ENCODE measurements at places on chromosomes 1 and 21.
A peak's percentile ranks its signal among the peaks of the same experiment; 100 is the strongest.

DNA sequence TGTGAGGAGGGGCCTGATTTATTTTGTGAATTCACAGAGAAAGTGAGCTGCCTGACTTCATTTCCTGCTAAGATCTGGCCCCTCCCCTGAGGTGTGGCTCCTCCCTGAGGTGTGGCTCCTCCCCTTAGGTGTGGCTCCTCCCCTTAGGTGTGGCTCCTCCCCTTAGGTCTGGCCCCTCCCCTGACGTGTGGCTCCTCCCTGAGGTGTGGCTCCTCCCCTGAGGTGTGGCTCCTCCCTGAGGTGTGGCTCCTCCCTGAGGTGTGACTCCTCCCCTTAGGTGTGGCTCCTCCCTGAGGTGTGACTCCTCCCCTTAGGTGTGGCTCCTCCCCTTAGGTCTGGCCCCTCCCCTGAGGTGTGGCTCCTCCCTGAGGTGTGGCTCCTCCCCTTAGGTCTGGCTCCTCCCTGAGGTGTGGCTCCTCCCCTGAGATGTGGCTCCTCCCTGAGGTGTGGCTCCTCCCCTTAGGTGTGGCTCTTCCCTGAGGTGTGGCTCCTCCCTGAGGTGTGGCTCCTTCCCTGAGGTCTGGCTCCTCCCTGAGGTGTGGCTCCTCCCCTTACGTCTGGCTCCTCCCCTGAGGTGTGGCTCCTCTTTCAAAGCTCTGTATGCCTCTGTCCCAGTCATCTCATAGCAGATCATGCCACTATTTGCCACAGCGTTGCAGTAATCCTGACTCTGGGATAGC is 26.9 kb upstream of the LRRC3 start:
- peak; percentile 47 for DNase-seq

- peak; percentile 51 for DNase-seq
These were observed 58.6 kb upstream of the NTPCR start for GRCh38 chr1:232891656-232892317.

GRCh38 chr1:58783090-58783992 is 506 bp downstream of the JUN start:
- peak; percentile 16 for DNase-seq

- DNase-seq: no peak
These were observed 17.9 kb downstream of the CAPZA1 start for GRCh38 chr1:112637254-112638109.

DNA sequence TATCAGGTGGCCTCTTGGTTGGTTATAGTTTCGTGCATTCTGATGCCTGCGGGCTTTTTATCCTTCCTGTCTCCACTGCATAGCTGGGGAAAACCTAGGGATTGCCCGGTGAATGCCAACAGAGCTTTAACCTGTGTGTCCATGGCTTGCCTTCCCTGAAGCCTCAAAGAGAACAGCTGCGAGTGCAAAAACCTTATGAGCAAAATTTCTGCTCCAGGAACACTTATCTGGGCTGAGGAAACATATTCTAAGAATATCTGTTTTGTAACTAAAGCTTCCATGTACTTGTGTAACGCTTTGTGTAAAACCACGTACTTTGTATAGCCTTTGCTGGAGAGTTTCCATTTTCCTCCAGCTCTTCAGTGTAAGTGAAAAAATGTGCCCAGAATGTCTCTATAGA is 7.2 kb downstream of the CNST start:
- DNase-seq: peak; percentile 69

DNA sequence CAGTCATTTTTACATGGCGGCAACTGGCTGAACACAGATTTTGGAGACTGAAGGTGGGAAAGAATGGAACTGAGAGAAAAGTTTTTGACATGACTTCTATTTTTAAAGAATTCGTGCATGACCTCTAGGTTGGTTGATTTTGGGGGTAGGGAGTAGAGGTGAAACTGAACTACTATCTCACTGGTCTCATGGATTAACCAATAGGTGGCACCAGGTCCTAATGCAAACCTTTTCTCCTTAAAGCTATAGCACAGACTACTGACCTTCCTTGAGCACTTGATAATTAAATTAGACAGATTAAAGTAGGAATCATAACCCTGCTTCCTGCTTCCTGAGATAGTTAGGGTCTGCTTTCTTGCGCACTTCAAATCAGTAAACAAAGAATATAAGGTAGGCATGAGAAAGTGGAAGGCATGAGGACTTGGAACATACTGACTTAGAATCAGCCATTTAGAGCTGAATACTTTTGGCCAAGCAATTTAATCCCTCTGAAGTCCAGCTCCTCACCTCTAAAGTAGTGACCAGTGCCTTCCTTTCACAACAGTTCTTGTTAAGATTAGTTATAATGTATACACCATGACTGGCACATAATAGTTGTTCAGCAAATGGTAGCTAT is 206.0 kb downstream of the CENPF start:
- DNase-seq: no peak

DNA sequence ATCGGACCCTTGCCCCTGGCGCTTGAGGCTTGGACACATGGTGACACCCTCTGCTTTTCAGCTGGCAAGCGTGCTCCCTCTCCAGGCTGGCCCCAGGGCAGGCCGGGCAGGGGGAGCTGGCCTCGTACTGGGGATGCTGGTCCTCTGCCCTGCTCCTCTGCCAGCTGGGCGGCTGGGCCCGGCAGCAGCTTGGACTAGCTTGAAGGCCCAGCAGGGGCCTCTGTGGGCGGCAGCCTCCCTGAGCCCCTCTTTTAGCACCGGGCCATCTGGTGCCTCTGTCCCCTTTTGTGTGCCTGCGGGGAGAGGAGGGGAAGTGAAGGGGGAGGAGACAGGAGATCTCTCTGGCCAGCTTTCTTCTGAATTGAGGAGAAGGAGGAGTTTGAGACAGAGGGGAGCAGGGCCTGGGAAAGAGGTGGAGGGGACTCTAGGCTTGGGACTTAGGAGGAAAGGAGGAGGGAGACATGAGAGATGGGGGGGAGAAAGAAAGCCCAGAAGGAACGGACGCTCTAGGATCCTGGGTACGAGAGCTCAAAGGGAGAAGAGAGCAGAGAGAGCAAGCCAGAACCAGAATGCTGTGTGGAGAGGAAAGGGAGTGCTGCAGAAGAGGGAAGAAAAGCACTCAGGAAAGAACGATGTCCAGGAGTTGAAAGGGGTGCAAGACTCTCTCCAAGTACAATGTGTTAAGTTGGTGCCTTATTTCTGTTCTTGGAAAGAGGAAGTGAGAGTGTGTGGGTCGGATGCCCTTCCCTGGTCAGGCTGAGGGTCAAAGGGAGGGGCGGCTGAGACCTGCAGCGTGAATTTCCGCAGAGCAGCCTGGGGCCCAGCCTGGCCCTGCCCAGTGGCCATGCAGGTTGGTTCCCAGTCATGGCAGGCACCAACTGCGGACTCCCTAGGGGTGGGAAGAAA is 40.3 kb downstream of the IER5 start:
- DNase-seq: peak; percentile 95

- no peak for DNase-seq
These were observed 788.4 kb upstream of the PRMT6 start for GRCh38 chr1:106268070-106268469.

- no peak for DNase-seq
These were observed 159.8 kb downstream of the TGFBR3 start for GRCh38 chr1:91725989-91726721.
